ENCODE measurements at places on chromosomes 7 and 10.
A peak's percentile ranks its signal among the peaks of the same experiment; 100 is the strongest.

- DNase-seq = no peak
These were observed 223.1 kb upstream of the FZD1 start for GRCh38 chr7:91041141-91041540.

DNA sequence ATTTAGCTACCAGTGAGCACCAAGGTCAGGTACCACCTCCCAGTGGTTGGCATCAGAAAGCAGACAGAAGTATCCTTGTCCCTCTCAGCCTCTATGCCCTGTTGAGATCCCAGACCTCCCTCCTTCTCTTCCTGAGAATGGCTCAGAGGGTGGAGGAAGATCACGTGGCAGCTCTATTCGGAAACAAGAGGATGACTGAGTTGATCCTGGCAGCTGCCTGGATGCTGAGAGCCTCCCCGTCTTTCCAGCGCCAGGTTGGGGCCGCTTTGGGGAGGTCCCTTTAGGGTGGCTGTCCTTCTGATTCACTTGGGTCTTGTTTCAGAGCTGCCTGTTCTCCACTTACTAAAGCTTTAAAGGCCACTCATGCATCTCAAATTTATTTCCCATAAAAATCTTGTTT is 36.9 kb upstream of the NPFFR1 start:
- no peak for DNase-seq

DNA sequence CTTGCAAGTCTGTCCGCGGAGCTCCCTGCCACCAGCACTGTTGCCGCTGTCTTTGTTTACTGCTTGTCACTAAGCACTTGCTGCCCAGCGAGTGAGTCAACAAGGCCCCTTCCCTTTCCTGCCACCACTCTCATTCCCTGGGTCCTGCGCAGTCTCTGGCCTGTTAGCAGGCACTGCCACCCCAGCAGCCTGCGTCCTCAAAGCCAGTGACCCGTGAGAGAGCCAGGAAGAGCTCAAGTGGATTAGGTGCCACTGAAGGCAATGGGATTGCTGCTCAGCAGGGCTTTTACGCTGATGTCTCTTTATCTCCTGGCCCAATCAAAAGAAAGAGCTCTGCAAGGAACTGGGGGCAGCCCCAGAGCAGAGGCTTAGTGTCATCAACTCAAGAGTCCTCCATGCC is at the start of gene FRMPD2:
TSS of gene FRMPD2 (minus strand) at position 61 of the 400 bp plus-strand sequence. CDS start 129 bp downstream, outside the sequence.
- no peak for DNase-seq

GRCh38 chr7:117284692-117285091 is 38.2 kb downstream of the WNT2 start:
- DNase-seq = no peak

GRCh38 chr7:15123901-15124300 is 221.3 kb upstream of the DGKB start:
- DNase-seq = no peak

GRCh38 chr7:43747328-43748105 is 11.0 kb upstream of the BLVRA start:
- no peak for DNase-seq

DNA sequence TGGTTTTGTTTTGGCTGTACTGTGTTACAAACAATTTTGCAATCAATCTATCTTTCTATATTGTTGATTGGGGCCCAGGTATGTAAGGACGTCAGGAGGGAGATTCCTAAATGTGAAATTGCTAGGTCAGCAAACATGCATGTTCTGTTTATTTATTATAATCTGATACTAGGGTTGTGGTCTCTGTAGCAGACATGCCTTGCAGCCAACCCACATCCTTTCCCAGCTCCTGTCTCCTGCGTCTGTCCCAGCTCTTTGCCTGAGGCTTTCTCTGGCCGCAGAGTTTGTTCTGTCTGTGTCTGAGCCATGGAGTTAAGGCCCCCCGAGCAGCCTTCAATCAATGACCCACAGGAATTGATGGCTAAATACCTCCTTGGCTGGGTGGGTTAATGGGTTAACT is 124.0 kb upstream of the ZEB1 start:
- DNase-seq = peak; percentile 32

DNA sequence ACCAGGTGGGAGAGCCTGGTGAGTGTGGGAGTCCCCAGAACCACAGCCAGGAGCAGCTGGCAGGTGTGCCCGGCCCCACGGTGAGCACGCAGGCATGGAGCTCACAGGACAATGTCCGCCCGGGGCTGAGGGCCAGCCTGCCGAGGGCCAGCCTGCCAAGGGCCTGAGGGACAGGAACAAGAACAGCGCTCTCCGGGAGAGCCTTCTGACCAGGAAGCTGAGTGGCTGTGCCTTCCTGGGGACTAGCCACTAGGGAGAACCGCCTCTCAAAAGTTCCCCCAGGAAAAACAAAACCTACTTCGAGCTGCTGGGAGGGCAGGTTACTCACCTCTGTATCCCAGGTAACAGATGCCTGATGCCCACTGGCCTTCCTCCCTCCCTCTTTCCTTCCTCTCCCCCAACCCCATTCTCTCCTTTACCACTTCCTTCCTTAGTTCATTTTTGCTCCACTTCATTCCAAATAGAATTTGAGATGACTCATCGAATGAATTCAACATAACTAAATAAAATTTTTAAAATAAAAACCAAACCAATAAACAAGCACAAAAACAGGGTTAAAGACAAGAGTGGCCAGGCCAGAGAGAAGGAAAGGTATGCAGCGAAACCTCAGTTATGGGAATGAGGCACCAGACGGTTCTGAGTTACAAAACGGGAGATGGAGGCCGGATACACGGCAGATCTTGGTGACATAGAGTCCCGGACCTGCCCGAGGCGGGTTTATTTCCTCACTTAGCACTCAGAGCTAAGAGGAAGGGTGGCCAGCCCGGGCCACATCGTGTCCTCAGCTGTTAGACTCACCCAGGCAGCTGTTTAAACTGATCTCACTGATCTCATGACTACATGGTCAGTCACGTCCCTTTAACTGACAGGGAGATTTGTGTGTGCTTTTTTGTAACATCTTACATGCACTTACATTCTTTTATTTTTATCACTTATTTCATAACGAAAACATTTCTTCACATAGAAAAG is 128.5 kb downstream of the TNS3 start:
- peak; percentile 96 for DNase-seq

GRCh38 chr7:25628446-25628845 is 400.2 kb upstream of the NPVF start:
- DNase-seq = no peak

GRCh38 chr7:129163875-129164544 is 19.5 kb downstream of the TSPAN33 start:
- DNase-seq = peak; percentile 51

- DNase-seq = no peak
These were observed 23.0 kb upstream of the GRID1 start for GRCh38 chr10:86389441-86390193.

GRCh38 chr7:16318989-16319915 is 102.1 kb downstream of the CRPPA start:
- peak; percentile 42 for DNase-seq

DNA sequence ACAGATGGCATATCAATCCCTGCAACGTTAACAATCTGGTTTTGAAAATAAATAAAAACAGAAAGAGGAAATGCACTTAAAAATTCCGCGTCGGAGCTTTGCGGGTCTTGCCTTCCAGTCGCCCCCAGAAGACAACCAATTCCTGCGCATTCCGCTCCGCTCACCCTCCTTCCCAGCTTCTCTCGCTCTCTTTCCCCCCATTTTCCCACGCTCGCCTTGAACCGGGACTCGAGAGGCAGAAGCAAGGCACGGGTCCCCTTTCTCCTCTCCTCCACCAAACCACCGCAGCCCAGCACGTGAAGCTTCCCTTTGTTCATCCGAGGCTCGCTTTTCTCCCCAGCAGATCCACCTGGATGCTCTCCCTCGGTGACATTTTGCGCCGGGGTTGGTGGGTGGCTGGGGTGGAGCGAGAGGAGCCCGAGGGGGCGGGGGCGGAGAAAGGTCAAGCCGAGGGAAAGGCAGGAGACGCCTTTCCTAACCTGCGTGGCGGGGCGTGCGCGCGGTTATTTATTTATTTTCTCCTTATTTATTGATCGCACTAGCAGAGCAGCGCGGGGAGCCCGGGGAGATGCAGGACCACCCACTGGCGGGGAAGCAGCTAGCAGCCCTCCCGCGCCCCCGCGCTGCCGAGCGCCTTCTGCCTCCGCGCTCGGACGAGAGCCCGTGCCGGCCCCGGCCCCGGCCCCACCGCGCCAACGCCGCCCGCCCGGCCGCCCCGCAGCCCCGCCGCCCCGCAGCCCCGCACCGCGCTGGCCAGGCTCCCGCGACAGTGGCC is at the start of gene KCND2:
TSS of gene KCND2 (plus strand) at position 475 of the 775 bp plus-strand sequence.
- no peak for DNase-seq

GRCh38 chr10:133117688-133118071 is 30.0 kb downstream of the ADGRA1 start:
- no peak for DNase-seq

Measured in fibroblast of lung (primary cell).